B cell (primary cell): ENCODE measurements at places on chromosomes 13 and 19. TPM values are rescaled to one million over a fixed set of nuclear protein-coding genes. Genes with fewer than 3 reads are reported as not detected.

- DNase-seq = no peak
Measured at GRCh38 chr13:74682746-74683145, 548.5 kb upstream of the KLF12 start.

The CLDN10 gene
- total RNA-seq = not detected in 2 replicates

The MYPOP gene
- total RNA-seq = 10.7 and 12.1 TPM in 2 replicates

DNA sequence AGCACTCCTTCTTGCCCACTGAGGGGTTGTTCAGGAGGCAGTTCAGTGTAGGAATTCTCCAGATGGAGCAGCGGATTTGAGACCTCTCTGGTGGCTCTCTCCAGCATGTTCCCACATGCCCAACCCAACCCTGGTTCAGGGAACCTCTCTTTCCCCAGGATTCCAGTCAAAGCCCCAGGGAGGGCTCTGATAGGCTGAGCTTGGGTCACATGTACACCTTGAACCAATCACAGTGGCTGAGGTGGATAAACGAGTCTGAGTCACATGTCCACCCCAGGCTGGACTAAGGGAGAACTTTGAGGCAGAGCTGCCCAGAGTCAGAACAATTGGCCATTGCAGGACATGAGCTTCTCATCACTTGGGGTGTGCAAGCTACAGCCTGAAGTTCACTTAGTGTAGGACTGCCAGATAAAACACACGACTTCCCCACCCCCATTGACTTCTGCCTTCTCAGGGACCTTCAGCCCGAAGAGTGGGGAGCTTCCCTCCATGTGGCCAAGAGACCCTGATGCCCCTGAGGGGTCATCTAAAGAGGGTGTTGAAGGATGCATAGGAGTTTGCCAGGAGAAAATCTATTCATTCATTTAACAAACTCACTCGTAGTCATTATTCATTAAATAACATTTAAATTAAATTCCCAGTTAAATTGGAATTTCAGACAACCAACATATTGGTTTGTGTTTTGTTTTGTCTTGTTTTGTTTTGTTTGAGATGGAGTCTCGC lies 4.0 kb upstream of the MAST3 start:
- DNase-seq = no peak

DNA sequence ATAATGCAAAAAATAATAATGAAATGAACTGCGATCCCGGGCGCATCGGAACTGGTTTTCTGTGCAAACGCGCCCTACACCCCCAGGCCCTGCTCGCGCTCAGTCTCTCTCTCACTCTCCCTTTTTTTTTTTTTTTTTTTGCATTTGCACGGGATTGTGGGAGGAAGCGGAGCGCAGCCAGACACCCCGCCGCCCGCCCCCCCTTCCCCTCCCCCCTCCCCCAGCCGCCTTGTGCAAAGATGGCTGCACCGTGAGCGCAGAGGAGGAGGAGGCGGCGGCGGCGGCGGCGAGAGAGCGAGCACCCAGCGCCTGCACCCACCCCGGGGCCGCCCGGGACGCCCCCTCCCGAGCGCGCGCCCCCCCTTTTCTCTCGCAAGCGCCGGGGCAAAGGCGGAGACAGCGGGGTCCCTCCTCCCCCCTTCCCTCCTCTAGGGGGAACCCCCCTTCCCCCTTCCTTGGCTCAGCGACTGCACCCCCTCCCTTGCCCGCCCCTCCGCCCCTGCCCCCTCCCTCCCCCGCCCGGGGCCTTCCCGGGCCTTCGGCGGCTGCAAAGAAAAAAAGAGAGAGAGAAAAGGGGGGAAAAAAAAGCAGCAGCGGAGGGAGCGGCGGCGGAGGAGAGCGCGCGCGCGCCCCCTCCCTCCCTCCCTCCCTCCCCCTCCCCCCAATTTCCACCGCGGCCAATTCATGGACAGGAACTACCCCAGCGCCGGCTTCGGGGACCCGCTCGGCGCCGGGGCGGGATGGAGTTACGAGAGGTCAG lies at the start of gene PRR12:
PRR12 (plus strand) TSS at position 212 of the 760 bp plus-strand sequence; CDS start at position 685, 473 bp downstream.
- DNase-seq = peak; percentile 90

DNA sequence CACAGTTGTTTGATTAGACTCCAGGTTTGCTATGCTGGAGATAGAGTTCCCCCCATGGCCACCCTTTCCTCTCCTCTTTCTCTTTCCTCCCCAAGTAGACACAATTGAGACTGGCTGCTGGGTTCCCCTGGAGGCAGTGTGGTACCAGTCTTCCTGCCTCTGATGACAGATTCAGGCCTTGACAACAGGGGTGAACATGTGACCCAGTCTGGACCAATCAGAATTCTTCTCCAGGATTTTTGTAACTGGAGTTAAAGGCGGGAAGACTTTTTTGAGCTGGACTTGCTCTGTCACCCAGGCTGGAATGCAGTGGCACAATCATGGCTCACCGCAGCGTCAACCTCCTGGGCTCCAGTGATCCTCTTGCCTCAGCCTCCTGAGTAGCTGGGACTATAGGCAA lies 48.7 kb downstream of the CCNE1 start:
- DNase-seq = no peak

DNA sequence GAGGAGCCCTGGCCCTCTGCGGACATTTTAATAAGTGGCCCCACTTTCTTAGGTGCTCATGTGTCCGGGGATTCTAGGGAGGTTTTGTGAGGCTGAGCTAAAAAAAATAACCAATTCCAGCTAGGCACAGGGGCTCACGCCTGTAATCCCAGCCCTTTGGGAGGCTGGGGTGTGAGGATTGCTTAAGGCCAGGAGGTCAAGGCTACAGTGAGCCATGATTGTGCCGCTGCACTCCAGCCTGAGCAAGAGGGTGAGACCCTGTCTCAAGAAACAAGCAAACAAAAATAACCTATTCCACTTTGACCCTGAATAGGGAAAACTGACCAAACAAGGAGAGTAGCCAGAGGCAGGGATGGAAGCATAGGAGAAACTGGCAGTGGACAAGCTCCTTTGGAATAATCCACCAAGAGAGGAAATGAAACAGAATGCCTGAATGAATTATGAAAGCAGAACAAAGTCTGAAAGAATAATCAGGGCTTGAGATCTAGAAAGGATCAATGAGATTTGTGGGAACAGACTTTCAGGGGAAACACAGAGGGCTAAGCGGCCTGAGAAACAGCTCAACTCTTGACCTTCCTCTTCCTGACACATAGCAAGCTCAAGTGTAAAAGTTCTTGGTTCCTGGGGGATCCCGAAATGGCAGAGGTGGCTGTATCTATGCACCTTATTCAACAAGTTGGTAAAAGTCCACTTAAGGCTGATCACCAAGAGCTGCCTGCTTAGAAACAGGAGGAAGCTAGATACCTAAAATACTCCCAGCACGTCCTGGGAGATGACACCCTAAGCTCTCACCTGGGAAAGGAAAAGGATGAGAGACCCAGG lies 30.1 kb upstream of the FFAR2 start:
- DNase-seq = no peak

The CRTC1 gene
- total RNA-seq = 30.1 and 31.9 TPM in 2 replicates
